ENCODE measurements at places on chromosomes 7 and 10.

GRCh38 chr7:20858951-20859350 lies 72.3 kb upstream of the SP8 start:
- DNase-seq = no peak

DNA sequence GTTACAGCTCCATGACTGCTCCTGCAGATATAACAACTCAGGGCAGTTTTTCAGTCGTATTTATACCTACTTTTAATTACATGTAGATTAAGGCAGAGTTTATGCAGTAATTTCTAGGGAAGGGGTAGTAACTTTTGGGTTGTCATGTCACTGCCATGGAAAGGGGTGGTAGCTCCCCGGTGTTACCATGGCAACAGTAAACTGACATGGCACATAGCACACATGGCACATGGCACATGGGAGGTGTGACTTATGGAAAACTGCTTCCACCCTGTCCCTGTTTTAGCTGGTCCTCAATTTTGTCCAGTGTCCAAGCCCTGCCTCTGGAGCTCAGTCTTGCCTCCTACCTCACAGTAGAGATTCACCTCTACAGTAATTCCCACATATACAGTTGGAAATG lies 3.9 kb upstream of the TOMM7 start:
- no peak for DNase-seq

DNA sequence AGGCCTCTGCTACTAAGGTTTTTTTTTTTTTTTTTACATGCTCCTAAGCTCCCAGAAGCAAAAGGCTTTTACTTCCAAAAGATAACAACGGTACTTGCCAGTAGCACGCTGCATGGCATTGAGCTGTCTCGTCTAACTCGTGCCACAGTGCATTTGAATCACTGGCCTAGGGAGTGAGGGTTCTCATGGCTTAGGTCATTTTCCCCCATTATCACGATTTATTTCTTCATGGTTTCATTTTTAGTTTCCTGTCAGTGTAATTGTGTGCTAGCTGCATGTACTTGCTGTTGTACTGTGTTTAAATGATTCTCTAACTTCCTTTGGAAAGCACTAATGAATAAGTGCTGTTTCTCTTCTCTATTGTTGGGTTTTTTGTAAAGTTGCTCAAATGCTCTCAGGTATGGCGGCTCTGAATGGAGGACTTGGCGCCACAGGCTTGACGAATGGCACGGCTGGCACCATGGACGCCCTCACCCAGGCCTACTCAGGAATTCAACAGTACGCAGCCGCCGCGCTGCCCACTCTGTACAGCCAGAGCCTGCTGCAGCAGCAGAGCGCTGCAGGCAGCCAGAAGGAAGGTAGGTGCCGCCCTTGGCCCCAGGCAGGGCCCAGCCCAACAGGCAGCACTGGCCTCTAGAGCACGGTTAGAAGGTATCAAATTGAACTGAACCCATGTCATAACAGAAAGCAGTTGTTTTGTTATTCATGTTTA lies 290.5 kb downstream of the USP6NL start:
- DNase-seq = no peak

GRCh38 chr7:130970696-130971095 lies 236.7 kb upstream of the KLF14 start:
- DNase-seq = no peak

Data from iris pigment epithelial cell (primary cell).